Activated CD4-positive, alpha-beta T cell treated with anti-CD3 and anti-CD28 coated beads for 4 hours (primary cell): ENCODE measurements at places on chromosomes 4 and X.
A peak's percentile ranks its signal among the peaks of the same experiment; 100 is the strongest.

- DNase-seq, result no peak
Measured at GRCh38 chr4:142297313-142297712, 548.8 kb downstream of the INPP4B start.

DNA sequence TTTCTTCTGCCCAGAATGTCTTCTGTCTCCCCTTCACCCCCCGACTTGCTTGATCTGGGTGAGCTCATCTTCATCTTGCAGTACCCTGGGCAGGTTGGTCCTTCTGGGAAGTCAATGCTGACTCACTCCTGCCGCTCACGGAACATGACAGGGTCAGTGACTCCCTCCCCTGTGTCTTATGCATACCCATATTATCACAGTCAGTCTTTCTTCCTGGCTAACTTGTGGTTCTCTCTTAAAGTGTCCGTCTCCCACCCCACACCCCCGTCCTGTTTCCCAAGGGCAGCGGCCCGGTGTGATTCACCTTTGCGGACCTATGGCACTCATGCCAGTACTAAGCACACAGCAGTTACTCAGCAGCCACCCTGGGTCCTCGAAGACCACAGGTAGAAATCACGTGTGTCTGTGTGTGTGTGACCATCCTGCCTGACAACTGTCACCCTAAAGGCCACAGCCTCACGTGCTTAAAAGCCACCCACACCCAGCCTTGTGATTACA is 17.7 kb downstream of the IQSEC2 start:
- DNase-seq, result peak; percentile 34

GRCh38 chr4:78428996-78429395 is 122.6 kb upstream of the ANXA3 start:
- no peak for DNase-seq

DNA sequence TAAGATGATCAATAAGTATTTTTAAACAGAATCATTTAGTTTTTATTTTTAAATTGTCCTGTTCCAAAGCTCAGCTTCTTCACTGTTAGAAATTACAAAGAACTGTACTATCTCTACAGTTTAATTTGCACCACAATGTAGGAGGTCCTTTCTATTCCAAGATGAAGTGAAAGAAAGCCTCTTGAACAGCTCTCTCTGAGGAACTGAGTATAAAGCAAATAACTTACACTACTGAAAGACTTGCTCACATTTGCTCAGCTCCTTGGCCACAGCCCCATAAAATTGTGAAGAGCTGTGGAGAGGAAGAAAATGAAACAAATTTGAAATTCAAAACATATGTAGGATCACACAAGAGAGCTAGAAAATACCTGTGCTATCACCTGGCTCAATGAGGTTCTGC is 68.6 kb downstream of the ENPEP start:
- DNase-seq, result no peak

DNA sequence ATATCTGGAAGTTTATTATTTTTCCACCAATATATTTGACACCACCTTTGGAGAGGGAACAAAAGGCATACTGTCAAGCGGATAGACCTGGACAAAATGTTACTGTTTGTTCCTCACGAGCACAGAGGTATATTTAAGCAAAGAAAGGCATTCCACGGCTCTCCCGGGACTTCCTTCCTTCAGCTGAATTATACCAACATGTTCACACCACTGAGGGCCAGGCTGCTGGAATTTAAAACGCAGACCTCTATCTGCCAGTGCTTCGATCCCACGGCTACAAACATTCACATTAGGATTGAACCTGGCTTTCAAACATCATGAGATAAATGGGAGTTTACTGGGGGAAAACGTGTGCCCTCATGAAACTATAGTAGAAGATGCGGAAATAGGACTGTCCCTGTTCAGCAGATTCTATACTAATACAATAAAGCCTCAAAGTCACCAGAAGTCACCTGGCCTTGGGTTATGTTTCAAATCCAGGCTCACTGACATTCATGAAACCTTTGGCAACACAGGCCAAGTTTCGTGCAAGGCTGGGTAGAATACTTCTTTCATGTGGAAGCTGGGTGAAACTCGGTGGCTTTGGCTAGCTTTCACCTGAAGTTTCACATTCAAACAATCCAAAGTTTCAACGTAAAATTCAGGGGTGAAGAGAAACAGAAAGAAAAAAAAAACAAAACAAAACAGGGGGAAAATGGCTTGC is 39.5 kb downstream of the SORBS2 start:
- no peak for DNase-seq

DNA sequence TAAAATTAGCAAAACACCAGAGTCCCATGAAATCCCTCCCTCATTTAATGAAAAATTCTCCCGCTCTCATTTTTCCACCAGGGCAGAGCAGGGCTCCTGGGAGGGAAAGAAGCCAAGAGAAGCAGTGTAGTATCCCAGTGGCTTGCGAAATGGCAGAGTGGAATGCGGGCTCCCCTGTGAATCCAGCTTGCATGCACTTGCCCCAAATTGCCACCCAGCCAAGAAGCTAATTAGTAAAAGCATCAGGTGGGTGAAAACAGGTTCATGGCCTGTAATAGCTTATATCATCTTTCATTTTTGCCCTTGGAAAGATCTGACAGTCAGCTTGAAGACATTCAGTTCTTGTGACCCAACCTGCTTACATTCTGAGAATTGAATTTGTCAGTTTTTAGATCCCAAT is 10.1 kb downstream of the AMOT start:
- DNase-seq, result no peak

GRCh38 chrX:106898462-106898861 is 4.7 kb downstream of the RIPPLY1 start:
- peak; percentile 14 for DNase-seq

GRCh38 chr4:81506731-81507130 is 35.0 kb upstream of the RASGEF1B start:
- DNase-seq, result no peak

- no peak for DNase-seq
Measured at GRCh38 chrX:44674906-44675305, 132.2 kb upstream of the FUNDC1 start.

DNA sequence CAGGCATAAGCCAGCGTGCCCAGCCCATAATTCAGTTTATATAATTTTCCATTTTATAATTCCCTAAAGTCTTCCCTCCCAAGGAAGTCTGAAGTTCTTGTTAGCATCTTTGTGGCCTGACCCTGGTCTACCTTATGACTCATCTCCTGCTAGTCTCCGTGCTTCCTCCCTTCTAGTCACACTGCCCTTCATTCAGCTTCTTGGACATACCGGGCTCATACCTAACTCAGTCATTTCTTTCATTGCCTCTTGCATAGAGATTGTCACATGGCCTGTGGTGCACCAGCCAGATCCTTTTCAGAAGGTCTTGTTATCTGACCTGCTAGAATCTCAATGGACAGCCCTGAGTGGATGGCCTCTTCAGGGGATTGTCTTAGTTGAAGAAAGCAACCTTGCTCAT is 22.8 kb upstream of the MAML3 start:
- no peak for DNase-seq

- DNase-seq, result no peak
Measured at GRCh38 chrX:137858106-137858505, 292.2 kb downstream of the ZIC3 start.

GRCh38 chr4:2767705-2768074 is 11.6 kb upstream of the TNIP2 start:
- no peak for DNase-seq
